GDM1 (cell line): ENCODE measurements at places on chromosomes 7 and 10.

DNA sequence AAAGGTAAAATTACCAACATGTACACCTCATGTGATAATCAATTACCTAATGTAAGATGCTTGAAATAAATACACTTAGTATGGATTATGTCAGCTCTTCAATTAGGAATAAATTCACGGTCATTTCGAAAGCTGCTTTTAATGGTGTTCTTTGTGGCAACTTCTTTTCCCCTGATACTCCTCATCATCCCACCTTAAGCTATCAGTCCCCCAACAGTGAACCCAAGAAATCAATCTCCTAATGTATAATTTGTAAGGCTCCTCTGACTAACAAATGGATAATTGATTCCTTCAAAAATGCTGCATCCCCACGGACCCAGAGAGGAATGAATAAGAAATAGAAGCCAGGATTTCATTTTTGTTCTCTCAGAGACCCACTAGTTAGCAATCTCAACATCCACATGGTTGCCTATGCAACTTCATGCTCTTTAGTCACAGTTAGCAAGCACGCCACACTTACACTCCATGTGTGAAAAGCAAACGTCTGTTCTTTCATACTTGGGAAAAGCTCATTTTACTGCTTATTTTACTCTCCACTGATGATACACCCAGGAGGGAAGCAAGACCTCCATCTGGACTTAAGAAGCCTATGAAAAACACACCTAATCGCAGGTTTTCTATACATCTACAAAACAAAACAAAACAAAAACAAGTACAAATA lies 70.1 kb downstream of the VPS41 start:
- no peak for DNase-seq

- no peak for DNase-seq
Measured at GRCh38 chr7:34123316-34123715, 218.0 kb downstream of the BMPER start.

- DNase-seq = no peak
Measured at GRCh38 chr7:134435161-134435920, 23.6 kb downstream of the AKR1B1 start.

GRCh38 chr7:26680587-26680986 lies 183.8 kb downstream of the SKAP2 start:
- DNase-seq = no peak

DNA sequence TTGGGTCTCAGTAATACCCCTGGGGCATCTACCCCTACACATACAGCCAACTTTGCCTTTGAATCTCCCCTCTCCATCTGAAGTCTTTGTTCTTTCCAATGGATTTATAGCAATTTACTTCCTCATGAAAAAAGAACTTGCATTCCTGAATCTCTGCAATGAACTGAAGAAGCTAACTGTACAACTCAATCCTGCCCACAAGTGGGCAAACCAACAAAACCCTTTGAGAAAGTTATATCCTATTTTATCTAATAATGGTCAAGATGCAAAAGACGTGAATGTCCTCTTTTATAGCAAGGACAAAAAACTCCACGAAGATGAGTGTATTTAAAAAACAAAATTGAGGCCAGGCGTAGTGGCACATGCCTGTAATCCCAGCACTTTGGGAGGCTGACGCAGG lies 991.3 kb downstream of the LRMDA start:
- DNase-seq = no peak

- no peak for DNase-seq
Measured at GRCh38 chr7:2572101-2572842, 13.5 kb downstream of the IQCE start.

DNA sequence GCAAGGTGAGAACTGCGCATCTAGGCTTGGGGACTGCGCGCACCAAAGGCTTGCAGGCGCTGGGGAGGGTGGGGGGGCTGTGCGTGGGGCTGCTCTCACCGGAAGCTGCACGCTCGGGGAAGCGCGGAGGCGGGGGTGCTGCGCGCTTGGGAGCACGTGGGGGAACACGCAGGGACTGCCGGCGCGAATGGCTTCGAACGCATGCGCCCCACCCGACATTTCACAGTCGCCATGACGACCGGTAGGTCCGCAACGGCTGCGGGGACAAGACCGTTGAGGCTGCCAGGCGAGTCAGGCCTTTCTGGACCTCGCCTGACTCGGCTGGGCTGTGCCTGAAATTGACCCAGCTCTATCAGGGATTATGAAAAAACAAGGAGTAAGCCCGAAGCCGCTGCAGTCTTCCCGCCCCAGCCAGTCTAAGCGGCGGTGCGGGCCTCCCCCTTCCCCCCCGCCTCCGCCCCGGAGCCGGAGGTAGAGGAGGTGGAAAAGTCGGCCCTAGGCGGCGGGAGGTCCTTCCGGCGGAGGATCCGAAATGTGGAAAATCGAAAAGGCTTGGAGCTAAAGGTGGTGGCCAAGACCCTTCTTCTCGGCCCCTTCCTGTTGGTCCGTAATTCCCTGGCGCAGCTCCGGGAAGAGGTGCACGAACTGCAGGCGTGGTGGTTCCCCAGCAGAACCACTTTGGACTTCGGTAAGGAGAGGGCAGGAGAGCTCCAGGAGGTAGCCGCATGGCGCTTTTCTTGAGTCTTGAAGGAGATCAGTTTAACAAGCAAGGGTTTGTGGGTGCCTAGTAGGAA lies 34.9 kb upstream of the STEAP1 start:
- no peak for DNase-seq

DNA sequence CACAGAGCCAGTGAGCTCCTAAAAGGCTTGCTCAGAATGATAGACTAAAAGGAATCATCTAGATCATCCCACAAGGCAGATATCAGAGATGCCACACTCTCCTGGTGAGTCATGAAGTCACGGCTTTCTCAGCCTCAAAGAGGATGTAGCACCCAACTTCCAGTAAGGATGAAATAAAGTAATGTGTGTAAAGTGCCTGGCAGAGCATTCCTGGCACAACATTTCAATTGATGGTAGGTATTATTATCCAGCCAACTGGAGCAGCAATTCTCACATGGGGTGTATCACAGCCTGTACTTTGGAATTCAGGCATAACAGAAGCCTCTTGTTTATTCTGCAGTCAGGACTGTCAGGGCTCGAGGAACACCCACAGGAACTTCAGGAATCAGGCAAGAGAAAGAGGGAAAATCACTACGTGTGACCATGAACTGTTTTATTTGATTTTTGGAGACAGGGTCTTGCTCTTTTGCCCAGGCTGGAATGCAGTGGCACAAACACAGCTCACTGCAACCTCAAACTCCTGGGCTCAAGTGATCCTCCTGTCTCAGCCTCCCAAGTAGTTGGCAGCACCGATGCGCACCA lies 5.3 kb upstream of the NAT16 start:
- DNase-seq = no peak

- DNase-seq = no peak
Measured at GRCh38 chr10:7085913-7086589, 324.8 kb downstream of the SFMBT2 start.

- DNase-seq = no peak
Measured at GRCh38 chr7:33874943-33875342, 30.4 kb upstream of the BMPER start.

DNA sequence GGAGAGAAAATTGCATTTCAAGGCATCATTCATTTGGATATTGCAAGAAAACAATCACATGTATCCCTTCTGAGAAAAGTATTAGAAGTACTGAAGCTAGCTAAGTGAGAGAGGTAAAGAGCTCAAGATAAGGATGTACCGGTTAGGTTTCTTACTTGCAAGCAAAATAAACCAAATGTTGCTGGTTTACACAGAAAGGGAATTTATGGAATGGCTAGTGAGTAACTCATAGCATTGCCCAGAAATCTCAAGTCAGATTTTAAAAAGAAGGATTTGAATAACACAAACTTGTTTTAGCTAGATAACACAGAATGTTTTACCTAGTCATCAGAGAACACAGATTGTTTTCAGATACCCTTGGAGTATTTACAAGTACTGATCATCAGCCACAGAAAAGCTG lies 30.6 kb downstream of the KLHL7 start:
- DNase-seq = no peak

DNA sequence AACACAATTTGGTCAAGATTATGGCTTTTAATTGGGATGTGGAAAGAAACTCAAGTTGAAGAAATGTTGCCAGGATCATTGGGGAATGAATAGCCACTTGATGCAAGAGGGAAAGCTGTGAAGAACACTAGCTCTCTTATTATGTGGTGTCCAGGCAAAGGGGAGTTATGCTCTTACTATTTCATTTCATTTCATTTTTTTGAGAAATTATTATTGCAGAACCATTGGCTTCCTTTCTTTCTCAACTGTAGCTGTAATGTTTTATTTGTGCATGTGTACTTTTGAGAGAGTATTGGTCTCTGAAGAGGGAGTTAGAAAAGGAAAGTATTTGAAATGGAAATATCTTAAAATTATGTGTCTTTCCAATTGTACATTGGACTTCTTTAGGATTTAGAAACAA lies 312.6 kb upstream of the BMPER start:
- no peak for DNase-seq

- DNase-seq = peak; percentile 30
Measured at GRCh38 chr7:117873310-117874190, at the start of gene CTTNBP2. Gene CTTNBP2 (minus strand): TSS chr7:117873441. CDS start chr7:117873415, 26 bp downstream.

- DNase-seq = no peak
Measured at GRCh38 chr7:128020159-128020558, 11.1 kb downstream of the LRRC4 start.

DNA sequence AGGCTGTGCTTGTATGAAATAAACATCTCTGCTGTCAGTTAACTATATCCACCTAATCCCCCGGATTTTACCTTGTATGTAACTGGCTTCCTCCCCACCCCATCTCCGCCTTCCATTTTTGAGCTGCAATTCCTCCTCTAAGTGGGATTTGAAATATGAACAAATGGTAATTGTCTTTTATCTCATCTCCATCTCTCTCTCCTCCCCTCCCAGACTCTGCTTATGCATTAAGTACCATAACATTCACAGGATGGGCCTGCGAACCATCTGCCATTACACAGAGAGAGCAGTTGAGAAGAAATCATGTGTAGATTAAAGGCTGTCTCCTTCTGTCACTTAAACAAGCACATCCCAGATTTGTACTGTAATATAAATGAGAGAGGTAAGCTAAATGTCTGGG lies 1169.9 kb downstream of the TYW1 start:
- DNase-seq = no peak

DNA sequence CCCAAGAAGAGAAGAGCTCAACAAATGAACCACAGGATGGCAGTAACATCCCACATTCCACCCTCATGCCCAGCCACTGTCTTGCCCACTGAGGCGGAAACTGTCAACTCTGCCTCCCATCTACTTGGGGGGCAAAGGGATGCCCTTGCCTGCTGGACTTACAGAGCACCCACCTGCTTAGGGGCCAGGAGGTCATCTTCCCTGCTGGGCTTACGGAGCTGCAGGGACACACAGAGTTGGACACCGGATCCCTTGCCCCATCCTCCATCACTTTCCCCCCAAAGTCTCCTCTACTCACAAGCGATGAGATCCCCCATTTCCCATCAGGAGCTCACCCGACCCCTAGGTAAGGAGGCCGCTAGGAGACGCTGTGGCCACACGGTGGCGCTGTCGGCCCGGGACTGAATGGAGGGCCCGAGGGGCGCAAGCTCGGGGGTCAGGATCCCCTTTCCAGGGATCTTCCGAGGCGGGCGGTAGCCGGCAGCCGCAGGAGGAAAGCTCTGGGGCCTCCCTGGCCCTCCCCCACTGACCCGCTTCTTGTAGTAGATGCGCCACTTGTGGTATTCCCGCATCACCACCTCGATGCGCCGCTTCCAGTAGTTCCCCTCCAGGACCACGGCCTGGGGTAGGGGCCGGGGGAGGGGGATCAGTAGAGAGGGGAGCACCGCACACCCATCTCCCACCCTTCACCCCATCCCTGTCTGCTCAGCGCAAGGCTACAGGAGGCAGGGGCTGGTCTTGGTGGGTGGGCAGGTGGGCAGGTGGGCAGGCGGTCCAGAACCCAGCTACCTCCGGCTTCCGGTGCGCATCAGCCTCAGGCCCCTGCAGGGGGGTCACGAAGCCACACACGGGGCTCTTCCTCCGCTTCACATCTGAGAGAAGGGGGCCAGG lies 17.3 kb downstream of the MLXIPL start:
- peak; percentile 25 for DNase-seq

- DNase-seq = no peak
Measured at GRCh38 chr10:57627642-57628178, 640.0 kb downstream of the IPMK start.

DNA sequence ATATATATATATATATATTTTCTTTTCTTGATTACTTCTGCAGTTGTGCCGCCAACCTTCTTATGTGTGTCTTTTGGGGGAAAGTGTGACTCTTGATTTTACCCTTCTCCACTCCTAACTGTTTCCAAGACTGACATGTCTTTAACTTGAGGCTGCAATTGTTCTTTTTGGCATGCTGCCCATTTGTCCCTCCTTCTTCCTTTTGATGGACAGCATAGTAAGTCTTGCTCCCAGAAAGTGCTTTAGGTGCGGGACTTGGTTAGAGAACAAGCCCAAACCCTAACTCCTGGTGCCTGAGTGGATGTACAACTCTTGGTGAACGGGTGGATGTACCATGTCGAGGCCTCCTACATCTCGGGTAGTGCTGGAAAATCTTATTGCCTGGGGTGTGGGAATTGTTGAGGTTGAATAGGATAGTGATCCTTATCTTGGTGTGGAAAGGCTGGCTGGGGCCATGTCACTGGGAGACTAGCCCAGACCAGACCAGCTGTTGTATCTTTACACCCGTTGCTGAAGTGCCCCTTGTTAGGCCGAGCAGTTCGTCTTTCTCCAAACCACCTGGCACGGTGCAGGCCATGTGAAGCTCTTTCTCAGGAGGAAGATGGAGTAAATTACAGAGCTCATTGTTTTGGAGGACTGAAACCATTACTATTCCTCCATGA lies 16.3 kb downstream of the TCF7L2 start:
- no peak for DNase-seq

DNA sequence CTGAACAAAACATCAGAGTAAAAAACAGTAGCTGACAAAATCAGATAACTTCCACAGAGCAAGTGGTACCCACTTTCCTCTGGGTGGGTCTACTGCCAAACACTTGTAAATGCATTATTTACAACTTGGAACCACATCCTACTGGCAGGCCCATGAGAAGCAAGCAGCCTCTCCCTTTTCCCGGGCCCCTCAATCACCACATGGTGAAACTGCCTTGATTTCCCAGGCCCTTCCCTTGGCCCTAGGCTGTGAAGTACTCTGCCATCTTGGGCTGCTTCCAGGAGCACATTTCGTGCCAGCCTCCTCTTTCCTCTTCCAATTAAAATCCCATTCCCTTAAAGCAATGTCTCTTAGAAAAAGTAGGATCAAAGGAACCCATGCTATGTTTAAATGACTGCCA lies 71.4 kb downstream of the CUZD1 start:
- no peak for DNase-seq
